ELR (cell line): ENCODE measurements at places on chromosomes 6 and 20.
A peak's percentile ranks its signal among the peaks of the same experiment; 100 is the strongest.

DNA sequence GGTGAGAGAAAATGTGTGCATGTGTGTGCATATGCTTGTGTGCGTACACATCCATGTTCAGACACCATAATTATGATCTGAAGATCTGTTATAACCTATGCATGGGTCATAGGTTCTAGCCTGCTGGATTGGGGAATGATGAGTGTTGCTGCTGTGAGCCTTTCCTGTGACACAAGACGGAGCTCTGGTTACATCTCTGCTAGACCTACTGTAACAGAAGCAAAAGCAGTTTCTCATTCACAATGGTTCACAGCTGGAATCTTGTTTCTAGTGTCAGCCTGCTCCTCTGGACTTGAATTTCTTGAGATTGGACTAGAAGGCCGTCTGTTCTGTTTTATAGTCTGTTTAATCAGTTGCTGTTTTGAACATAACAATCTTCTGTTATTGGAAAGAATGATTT is 40.1 kb downstream of the DEFB114 start:
- peak; percentile 8 for DNase-seq

- peak; percentile 75 for DNase-seq
These were observed 79.1 kb downstream of the ELOVL4 start for GRCh38 chr6:79868098-79868722.

DNA sequence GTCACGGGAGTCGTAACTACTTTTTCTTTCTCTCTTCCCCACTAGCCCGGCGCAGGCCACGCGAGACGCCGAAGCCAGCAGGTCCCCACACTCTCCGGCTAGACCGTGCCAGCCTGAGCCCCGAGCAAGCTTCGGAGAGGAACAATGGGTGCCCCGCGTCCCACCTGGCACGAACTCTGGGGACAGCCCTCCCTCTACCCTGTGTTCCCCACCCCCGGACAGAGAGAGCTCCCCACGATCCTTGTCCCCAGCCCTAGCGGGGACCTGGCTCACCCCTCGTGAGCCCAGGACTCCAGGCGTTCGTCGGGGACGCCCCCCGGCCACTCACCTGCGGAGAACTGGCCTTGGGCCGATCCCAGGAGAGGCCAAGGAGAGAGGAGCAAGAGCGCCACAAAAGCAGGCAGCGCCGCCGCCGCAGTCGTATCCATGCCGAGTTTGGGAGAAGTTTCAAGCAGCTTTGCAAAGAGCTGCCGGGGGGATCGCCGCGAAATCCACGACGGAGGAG is 416 bp downstream of the PTPRK start:
- no peak for DNase-seq

DNA sequence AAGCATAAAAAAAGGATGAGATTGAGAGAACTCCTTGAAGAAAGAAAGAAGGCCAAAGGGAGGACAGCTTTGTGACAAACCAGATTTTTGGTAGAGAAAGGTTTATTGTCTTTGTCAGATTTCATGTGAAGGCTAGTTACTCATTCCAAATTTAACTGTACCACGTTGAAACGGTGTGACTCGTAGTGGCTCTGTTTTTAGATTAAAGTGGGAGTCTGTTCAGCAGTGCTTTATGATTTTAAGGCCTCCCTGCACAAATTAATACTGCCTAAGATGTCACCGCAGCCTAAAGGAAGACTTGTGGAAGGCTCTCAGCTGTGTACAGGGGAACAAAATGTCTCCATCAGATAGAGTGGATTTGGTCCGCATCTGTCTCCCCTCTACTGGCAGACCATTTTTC is 35.9 kb downstream of the CDC40 start:
- no peak for DNase-seq

- DNase-seq = peak; percentile 85
These were observed 676.9 kb downstream of the HACE1 start for GRCh38 chr6:104182811-104183210.

GRCh38 chr6:167846997-167847606 is 20.4 kb downstream of the AFDN start:
- DNase-seq = no peak

- peak; percentile 60 for DNase-seq
These were observed 61.6 kb downstream of the SNAP25 start for GRCh38 chr20:10280018-10280908.

DNA sequence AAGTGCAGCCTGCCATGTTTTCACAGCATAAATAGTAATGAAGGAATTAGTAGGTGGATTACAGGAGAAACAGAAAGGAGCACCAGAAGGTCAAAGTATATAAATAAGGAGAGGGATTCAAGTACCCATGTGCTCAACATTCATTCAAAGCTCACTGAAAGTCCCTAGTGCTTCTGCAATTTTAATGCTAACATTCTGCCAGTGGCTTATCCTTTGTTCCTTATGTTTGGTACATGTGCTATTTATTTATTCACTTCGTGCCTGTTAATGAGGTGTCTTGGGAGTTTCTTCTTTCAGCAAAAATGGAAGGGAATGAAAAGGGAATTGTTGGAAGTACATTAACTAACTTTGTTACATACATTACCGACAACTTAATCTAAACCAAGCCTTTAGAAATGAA is 105.7 kb downstream of the CRYBG1 start:
- no peak for DNase-seq
